ENCODE measurements at places on chromosomes 3 and 15. TPM values are rescaled to one million over a fixed set of nuclear protein-coding genes. Genes with fewer than 3 reads are reported as not detected.

Gene ACKR2
- total RNA-seq: 3.1 TPM

DNA sequence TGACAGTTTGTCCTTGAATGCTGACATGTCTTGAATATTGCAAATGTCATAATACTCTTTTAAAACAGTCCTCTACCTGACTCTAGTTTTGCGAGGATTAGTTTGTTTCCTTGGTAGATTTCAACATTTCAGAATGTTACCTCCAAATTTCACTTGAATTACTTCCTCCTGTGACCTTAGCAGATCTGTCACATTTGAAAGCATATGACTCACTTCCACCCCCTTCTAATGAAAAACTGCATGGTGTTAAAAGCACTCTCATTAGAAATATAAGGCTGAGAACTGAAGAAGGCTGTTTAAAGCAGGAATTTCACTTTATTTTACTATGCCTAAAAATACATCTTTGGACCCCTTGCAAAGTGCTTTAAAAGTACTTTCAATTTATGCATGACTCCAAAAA lies 598.7 kb upstream of the TGFBR2 start:
- no peaks in the 10 kb centered on the region for H3K36me3 ChIP-seq
- H3K27ac ChIP-seq: no peak overlapping the region
- H3K4me1 ChIP-seq: peaks cover 2% of the 10 kb centered on the region
- DNase-seq: no peak

DNA sequence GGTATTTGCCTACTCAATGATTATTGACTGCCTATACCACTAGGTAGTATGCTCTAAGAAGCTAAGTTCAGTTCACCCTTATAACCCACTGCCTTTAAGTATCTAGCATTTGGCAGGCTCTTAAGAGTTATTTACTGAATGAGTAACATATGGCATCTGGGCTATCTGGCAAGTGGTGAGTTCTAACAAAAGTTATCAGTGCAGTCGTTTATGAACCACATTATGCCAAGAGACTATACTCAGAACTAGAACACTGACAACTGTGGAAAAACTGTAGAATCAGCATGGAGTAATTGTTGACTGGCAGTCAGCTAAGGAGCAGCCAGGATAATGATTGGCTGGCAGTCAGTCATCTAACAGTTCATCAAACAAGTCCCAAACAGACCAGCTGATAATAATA lies 25.8 kb downstream of the RAF1 start:
- H3K27ac ChIP-seq: no peak overlapping the region
- H3K27me3 ChIP-seq: no peaks in the 10 kb centered on the region
- H3K4me1 ChIP-seq: peaks cover 3% of the 10 kb centered on the region
- no peaks in the 10 kb centered on the region for H3K36me3 ChIP-seq
- DNase-seq: no peak

Gene WDR72
- total RNA-seq: not detected

- H3K4me3 ChIP-seq: peak within 1 kb of the TSS; percentile 60
- no peaks in the 10 kb centered on the region for H3K27me3 ChIP-seq
- peaks cover 4% of the 10 kb centered on the region for H3K4me1 ChIP-seq
- peak; percentile 90 for DNase-seq
- H3K27ac ChIP-seq: peak within 1 kb of the TSS; percentile 76
- peaks cover 3% of the 10 kb centered on the region for H3K36me3 ChIP-seq
These were observed at the start of gene MIX23 for GRCh38 chr3:122382888-122383666. MIX23 (minus strand) TSS chr3:122383231; CDS start chr3:122383224, 7 bp downstream.

Gene CP
- total RNA-seq: 36.2 TPM
